Cardiac muscle cell (in vitro differentiated cells and primary cell): ENCODE measurements at places on chromosomes 1 and 21. TPM values are rescaled to one million over a fixed set of nuclear protein-coding genes. Genes with fewer than 3 reads are reported as not detected.

The FHAD1 gene
- total RNA-seq, result 0.53 and 0.74 TPM in 2 replicates

The HHAT gene
- total RNA-seq, result 5.0 and 8.4 TPM in 2 replicates

The RBM11 gene
- 1.8 and 5.0 TPM in 2 replicates for total RNA-seq

The ZBED6 gene
- total RNA-seq, result 6.3 and 8.6 TPM in 2 replicates

The GUCA2B gene
- not detected in 2 replicates for total RNA-seq

The CCDC181 gene
- total RNA-seq, result 3.6 and 5.9 TPM in 2 replicates

The OR6N1 gene
- not detected in 2 replicates for total RNA-seq

The FYB2 gene
- 0.14 and 0.48 TPM in 2 replicates for total RNA-seq

The REG4 gene
- not detected in 2 replicates for total RNA-seq

The HAPLN2 gene
- total RNA-seq, result 7.6 and 19.0 TPM in 2 replicates

The CRNN gene
- not detected in 2 replicates for total RNA-seq

The LDLRAD1 gene
- total RNA-seq, result not detected in 2 replicates
